Ammon's horn (tissue), 1 donor: ENCODE measurements at places on chromosomes 4 and X.
A peak's percentile ranks its signal among the peaks of the same experiment; 100 is the strongest.

GRCh38 chr4:150976478-150977118 lies 38.5 kb downstream of the LRBA start:
- DNase-seq: no peak

GRCh38 chr4:153728660-153729059 lies 31.2 kb downstream of the RNF175 start:
- DNase-seq: no peak

DNA sequence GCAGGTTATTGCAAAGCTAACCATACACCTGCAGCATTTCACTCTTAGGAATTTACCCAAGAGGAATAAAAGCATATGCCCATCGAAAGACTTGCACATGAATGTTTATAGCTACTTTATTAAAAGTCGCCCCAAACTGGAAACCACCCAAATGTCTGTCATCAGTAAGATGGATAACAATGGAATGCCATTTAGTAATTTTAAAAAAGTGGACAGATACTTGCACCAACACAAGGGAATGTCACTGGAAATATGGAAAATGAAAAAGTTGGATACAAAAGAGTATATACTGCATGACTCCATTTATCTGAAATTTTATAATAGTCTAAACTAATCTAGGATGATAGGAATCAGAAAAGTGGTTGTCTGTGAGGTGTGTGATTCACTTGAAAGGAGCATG lies 12.9 kb downstream of the GK start:
- DNase-seq: no peak

- DNase-seq: peak; percentile 9
These were observed 2.8 kb upstream of the CLCN5 start for GRCh38 chrX:49919617-49920016.

- DNase-seq: no peak
These were observed 764.5 kb upstream of the TENM3 start for GRCh38 chr4:181478656-181479055.

GRCh38 chrX:125003746-125004446 lies 315.8 kb upstream of the TEX13C start:
- DNase-seq: no peak

- no peak for DNase-seq
These were observed 14.1 kb downstream of the PDS5A start for GRCh38 chr4:39963656-39964055.

- DNase-seq: peak; percentile 12
These were observed 807 bp downstream of the SEL1L3 start for GRCh38 chr4:25861951-25862410.

- no peak for DNase-seq
These were observed 88.1 kb downstream of the FSTL5 start for GRCh38 chr4:162075726-162076125.

- DNase-seq: no peak
These were observed 21.4 kb upstream of the SEL1L3 start for GRCh38 chr4:25884031-25884782.

DNA sequence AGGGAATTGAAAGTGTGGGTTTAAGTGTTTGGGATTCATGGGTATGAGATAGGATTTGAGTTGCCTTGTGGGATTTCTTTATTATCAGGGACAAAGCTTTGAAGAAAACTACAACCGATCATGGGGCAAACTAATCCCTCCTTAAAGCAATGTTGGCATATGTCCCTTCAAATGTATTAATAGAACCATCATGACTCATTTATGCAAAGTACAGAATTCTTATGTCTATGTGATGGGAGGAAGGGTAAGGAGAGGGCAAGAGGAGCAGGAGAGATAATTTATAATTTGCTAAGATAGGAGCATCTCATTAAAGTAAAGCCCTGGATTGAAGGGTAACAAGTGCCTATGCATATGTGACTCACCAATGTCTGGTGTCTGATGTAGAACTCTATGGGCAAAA lies 94.2 kb downstream of the PHEX start:
- no peak for DNase-seq

DNA sequence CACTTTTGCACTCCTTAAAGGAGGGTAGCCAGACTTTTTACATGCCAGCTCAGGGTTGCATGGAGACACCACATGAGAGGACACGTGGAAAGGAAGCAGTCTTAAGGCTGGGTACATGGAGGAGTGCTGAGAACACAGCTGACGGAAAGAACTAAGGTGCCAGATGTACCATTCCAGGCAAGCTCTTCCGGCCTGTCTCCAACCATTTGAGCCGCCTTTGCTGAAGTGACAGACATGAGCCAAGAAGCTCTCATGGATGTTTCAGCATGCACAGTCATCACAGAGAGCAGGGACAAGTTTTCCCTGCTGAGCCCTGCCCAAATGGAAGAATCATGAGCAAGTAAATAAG lies 83.4 kb upstream of the BMP2K start:
- peak; percentile 66 for DNase-seq

GRCh38 chr4:38856046-38856445 lies 571 bp downstream of the TLR6 start:
- no peak for DNase-seq

GRCh38 chrX:24145303-24146186 lies 4.0 kb upstream of the ZFX start:
- no peak for DNase-seq

- DNase-seq: no peak
These were observed 65.8 kb downstream of the GPR101 start for GRCh38 chrX:136967966-136968365.

DNA sequence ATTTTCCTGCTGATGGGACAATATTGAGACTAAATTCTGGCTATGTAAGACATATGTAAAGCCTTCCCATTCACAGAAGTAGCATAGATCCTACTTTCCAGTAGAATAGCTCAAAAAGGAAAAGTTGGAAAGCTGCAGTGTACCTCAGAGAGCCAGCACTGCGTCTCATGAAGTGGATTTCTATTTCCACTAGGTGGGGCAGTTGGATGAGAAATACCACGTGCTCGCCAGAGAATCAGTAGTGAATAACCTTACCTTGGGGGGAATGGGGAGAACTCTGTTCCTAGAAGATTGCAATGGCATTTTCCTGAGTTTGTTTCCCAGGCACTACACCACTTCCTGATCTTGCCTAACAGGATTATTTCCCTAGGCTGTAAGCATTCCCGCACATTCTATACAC lies 907.1 kb downstream of the FSTL5 start:
- DNase-seq: no peak
